Lower lobe of right lung (tissue), 2 donors: ENCODE measurements at places on chromosomes 5 and 9. TPM values are rescaled to one million over a fixed set of nuclear protein-coding genes. Genes with fewer than 3 reads are reported as not detected.

The SMIM32 gene
- not detected for total RNA-seq

- DNase-seq, result no peak
Observed at GRCh38 chr5:154697371-154697770, 57.8 kb upstream of the LARP1 start.

DNA sequence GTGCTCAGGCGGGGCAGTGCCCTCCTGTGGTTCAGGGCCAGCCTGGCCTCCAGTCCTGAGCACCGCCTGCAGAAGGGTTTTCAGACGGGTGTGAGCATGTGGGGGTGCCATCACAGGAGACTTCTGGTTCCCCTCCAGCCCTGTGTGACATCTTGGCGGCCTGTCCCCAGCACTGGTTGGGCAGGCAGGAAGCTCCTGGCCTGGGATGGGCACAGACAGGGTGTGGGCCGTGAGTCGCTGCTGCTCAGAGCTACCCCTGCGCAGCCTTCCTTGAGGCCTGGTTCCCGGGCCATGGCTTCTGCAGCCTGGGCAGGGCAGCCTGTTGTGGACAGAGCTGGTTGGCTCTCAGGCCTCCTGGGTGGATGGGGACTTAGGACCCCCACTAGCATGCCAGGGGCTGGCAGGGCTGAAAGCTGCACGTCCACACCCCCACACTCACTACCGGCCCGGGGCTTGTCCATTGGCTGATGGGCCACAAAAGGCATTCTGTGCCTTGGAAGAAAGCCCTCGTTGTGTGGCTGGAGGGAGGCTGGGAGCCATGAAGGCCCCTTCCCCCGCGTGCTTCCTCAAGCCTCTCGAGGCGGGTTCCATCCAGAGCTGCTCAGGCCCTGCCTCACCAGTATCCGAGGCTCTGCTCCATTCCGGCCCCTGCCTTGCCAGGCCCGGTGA, 58.7 kb downstream of the RXRA start:
- DNase-seq, result no peak

GRCh38 chr5:155455791-155456514, 442.4 kb downstream of the KIF4B start:
- no peak for DNase-seq

DNA sequence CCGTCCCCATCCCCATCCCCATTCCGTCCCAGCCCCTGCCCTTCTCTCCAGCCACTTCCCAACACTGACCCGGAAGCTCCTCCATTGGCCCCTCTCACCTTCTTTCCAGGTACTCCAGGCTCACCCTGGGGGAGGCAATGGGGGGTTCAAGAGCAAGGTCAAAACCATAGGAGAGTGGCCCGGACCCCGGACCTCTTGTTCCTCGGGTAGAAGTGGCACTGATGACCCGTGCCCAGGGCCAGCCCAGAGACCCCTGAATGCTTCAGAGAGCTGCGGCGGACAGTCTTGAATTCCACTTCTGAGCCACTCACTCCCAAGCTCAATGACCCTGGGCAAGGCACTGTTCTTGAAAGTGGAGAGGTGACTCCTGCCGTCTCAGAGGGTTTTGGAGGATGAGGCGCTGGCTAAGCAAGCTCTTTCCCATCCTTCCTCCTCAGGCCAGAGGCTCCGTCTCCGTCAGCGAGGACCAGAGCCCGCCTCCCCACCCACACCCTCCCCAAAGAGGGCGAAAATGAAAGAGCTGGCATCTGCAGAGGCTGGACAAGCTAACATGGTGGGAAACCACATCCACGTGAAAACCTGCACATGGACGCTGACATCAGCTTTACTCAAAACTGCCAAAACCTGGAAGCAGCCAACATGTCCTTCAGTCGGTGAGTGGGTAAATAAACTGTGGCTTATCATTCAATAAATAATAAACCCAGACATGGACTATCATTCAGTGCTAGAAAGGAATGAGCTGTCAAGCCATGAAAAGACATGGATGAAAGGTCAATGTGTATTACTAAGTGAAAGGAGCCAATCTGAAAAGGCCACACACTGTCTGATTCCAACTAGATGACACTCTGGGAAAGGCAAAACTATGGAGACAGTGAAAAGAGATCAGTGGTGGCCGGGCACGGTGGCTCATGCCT, 27.3 kb upstream of the PHYKPL start:
- no peak for DNase-seq

The PCDHA5 gene
- 0.18 TPM for total RNA-seq

DNA sequence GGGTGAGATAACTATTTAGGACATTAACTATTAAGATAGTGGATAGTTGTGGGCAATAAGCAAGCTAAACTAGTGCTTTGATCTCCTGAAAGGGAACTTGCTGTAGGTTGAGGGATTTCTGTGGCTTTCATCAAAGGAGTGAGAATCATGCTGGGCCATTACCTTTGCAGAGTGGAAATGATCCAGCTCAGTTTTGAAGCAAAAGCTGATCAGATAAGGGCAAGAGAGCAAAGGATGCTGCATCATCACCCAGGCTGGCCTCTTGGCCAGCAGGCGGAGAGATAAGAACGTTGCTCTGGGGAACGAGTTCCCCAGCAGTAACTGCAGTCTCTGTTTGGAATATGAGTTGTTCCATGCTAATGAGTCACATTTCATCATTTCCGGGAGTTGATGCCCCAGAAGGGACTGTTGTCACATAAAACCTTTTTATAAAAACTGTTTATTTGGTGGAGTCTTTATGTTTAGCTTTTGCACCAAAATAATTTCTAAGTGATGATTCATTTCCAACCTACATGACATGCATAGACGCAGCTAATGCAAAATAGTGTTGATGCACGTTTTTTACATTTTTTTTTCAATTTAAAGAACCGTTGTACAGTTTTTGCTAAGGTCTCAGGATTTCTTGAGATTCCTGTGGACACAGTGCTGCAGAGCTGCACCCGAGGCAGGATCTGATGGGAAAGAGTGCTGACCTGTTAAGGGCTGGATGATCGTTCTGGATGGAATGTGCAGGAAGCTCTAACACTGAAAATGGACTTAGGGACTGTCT, 99.3 kb downstream of the ACTBL2 start:
- DNase-seq, result no peak

DNA sequence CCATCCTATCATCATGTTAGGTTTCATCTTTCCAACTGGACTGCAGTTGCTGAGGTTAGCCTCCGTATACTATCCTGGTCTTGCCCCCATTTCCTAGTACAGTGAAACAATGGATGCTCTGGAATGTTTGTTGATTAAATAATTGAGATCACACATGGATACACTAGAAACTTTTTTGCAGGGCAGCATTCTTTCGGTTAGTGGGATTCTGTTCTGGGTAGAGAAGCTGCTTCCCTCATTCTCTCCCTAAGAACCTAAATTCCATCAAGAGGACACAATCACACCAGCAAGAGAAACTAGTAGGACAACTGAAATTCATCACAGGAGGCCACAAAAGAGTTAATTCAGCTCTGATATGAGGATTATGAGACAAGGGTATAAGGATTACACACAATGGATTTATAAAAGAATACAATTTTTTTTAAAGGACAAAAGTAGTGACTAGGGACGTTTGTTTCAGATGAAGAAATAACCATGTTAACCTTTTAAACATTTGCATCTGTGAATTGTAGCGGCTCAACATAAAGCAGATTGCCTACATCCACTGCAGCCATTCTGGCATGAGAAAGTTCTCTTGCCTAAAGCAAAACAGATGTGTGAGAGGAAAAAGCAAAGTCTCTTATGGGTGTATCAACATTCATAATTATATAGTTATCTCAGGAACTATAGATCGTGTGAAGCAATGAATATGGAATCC, 162.7 kb upstream of the LHFPL2 start:
- no peak for DNase-seq

DNA sequence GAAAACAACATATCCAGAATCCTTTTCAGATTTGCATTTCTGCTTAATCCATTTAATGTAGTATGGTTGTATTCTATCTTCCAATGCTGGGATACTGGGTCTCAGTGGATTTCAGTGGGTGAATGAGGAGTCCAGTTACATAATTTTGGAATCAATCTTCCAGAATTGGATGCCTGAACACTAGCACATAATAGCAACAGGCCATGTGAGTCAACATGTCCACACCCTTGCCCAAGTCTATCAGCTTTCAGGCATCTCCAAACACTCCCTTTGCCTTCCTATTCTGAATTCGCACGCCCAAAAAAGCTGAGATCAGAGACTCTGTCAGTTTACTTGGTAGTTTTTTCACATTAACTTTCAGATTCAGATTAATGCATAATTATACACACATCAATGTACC, 202.6 kb downstream of the TSSK1B start:
- DNase-seq, result no peak

DNA sequence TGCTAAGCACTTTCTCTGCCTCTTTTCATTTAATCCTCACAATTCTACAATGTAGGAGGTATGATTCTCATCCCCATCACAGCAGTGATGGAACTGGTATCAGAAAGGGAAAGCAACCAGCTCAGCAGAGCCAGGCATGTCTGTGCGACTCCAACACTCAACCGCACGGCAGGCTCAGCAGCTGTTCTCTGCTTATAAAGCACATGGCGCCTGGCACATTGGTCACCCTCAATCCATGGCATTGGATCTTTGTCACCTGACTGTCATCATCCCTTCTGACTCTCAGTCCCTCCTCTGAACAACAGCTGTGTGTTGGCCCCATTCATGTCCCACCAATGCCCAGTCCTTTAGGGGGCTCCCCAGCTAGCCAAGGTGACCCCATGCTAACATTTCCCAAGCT, 45.1 kb upstream of the HAND1 start:
- DNase-seq, result no peak

DNA sequence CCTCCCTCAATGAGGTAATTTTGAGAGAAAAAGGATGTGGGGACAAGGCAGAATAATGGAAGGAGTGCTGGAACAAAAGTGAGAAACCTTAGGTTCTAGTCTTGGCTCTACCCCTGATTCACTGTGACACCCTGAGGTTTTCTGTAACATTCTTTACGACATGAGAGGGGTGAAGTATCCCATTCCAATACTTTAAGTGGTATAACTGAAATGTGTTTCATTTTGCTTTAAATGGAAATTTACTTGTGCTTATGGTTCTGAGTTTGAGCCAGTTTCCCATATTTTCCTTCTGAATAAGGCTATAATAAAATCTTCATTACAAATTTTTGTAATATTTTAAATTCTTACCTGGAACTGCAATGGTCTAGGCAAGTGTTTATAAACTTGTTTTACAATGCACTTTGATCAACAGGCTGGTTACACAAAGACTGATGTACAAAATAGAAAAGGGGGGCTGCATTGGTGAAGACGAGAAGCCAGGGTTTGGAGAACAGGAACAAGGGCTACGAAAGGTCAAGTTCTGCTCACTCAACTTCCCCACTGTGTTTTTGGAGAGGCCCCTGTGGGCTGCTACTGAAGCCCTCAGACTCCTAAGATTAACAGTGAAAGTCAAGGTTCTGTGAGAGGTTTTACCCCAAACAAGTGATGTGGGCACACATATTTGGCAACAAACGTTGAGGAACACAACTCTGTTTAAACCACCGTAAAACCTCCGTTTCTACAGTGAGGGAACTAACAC, 171.9 kb upstream of the ELL2 start:
- DNase-seq, result no peak

- no peak for DNase-seq
Observed at GRCh38 chr5:168480601-168481000, 5.7 kb upstream of the RARS1 start.

GRCh38 chr5:53917095-53917494, 356.7 kb downstream of the NDUFS4 start:
- DNase-seq, result no peak

The SARDH gene
- total RNA-seq, result 3.4 TPM

DNA sequence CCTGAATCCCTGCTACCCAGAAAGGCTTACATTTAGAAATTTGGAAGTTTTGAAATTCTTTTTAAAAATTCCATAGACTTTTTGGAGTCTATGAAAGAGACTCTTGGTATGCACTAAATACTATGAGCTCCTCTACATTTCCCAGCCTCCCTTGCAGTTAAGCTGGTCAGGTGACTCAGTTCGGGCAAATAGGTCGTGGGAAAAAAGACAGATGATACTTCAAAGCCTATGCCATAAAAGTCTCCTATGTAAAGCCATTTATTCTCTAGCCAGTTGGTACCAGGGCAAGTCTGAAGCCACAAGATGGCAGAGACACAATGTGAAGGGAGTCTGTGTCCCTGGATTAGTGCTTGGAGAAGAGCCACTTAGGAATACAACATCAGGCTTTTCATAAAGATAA, 101.8 kb downstream of the BOD1 start:
- DNase-seq, result no peak

- DNase-seq, result no peak
Observed at GRCh38 chr5:67315082-67315989, 118.7 kb upstream of the CD180 start.

- DNase-seq, result peak; percentile 66
Observed at GRCh38 chr9:33852216-33852826, 35.4 kb downstream of the UBE2R2 start.

DNA sequence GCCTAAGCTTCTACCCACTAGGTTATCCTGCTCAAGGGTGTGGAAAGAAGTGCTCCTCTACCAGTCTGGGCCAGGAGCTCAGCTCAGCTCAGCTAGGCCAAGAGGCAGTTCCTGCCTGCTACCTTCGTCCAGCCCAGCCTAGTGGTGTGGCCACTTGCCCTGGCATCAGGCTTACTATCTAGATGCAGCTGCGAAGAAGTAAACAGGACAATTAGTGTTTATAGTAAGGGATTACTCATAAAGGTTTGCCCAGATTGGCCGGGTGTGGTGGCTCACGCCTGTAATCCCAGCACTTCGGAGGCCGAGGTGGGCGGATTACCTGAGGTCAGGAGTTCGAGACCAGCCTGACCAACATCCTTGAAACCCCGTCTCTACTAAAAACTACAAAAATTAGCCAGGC, 12.8 kb upstream of the SPATA24 start:
- DNase-seq, result no peak

DNA sequence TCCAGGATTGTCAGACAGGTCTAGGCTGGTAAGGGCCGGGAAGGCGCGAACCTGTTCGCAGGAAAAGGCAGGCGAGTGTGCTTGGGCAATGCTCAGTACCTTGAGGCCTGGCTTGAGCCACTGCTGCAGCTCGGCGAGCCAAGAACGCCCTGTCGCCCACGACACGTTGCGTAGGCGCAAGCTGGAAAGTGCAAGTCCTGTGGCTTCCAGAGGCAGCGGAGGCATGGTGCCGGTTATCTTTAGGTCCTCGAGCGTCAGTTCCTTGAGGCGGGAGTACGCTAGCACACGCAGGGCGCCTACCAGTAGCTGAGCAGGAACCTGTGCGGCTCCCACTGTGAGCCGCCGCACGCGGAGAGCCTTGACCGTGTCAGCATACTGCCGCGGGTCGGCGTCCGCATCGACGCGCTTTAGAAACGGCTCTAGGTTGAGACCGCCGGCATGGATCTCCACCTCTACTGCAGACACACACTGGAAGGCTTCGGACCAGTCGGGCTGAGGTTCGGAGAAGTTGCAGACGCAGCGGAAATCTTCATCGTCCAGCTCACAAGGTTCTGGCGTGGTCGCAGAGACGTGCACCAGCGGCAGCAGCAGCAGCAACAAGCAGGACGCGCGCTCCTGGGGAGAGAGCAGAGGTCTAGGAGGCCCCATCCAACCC, 482 bp downstream of the CD14 start:
- peak; percentile 90 for DNase-seq
